Activated gamma-delta T cell treated with anti-CD3 and anti-CD28 coated beads, Interleukin-2, amount 50 U/mL, for 16 hours (primary cell): ENCODE measurements at places on chromosomes 12 and 14.

DNA sequence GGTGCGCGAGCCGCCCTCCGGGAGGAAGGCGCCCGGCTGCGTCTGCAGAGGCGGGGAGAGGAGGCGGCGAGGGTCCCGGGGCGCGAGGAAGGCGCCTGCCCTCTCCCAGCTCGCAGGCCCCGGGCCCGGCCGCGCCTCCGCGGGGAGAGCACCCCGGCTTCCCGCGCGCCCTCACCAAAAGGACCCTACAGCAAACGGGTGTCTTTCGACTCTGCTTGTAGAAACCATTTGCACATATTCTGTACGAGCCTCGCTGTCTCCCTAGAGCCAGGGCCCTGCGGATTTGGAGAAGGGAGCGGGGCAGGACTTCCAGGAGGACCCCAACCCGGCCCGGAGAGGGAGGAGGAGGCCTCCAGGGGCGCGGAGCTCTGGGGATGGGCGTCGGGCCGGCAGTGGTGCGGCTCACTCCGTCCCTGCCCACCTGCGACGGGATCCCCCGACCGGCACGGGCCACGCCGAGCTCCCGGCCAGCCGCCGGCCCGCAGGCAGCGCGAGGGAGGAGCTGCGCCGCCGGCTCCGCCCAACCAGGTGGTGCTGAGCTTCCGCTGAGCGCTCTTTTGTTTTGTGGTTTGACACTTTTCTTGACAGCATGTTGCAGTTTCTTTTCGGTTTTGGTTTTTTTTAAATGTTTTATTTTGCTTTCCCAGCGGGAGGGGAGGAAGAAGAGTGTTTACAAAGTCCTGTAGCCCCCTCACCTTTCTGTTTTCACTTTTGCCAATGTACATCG is 103.3 kb upstream of the FKBP4 start:
- peak; percentile 43 for DNase-seq

DNA sequence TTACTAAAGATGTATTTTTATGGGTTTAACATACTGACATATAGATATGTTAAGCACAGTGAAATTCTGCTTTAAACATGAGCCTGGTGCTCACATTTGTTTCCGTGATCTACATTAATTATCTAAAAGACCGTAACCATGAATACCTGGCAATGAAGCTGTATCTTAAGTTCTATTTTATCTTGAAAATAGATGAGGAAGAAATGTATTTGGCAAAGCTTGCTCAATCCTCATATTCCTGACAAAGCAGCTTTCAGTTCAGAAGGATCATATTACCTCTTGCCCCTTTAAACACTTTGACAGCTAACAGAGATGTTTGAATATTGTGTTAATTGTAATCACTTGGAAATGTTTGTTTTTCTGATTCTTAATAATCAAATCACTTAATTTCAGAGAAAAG is 9.8 kb downstream of the EPYC start:
- no peak for DNase-seq

DNA sequence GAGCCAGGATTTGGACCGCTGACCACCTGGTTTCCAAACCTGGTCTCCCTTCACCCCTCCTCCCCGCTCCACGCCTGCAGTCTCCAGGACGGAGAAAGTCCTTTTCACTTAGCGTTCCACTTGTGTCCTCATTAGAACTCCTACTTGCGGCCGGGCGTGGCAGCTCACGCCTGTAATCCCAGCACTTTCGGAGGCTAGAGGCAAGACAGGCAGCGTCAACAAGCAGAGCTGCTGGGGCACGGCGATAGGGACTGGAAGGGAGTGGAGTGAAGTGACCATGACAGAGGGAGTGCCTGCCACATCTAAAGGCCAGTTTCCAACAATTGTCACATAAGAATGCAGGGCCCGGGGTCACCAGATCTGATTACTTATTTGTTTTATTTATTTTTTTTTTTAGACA is 132.5 kb upstream of the NCOR2 start:
- DNase-seq, result no peak

DNA sequence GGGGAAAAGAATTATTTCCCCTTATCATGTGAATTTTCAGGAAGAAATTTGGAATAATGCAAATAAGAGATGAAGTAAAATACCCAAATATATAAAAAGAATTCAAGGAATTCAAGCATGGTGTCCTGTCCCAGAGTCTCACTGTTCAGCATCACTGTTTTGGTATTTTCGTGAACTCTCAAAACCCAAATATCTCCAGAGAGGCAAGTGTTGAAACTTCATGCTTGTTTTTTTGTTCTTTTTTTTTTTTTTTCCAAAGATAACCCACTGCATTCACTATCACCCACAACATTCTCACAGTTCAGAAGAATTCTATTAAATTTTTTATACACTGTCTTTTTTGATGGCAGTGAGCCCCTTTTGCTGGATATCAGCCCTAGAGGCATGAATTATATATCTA is 354.9 kb downstream of the DIO2 start:
- DNase-seq, result no peak

GRCh38 chr14:106599209-106599608 is 1072.8 kb downstream of the TMEM121 start:
- no peak for DNase-seq

DNA sequence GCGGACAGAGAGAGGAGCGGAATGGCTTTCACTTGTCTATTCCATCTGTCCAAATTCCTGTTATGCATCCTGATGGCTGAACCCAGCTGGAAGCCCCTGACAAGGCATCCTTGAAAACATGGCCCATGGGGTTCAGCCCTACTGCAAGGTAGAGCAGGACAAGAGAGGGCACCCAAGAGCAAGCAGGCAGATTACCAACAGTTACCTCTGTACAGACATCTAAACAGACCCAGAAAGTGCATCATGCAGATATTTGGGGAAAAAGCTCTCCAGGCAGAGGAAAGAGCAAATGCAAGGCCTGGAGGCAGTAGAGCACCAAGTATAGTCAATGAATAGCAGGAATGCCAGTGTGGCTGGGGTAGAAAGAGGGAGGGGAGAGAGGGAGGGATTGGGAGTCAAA is 407.5 kb downstream of the PCNX1 start:
- DNase-seq, result no peak

DNA sequence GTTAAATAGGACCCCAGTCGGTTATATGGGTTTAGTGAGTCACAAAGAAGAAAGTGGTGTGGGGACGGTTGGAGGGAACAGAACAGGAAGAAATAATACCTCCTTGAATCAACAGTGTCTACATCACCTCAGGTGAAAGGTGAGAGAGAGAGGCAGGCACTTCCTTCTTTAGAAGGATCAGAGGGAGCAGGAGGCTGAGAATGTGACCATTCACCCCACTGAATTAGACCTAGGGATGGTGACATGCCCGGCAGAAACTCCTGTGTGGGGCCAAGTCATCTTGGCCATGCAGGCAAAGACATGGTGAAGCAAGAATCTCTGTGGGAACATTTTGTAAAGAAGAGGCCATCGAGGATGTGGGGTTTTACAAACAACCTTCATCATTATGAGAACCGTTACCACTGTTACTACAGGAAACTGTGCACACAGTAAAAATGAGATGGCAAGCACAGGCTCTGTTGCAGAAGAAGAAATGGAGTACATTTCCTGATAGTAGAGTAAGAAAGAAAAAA is 1196.9 kb downstream of the VRK1 start:
- DNase-seq, result no peak

DNA sequence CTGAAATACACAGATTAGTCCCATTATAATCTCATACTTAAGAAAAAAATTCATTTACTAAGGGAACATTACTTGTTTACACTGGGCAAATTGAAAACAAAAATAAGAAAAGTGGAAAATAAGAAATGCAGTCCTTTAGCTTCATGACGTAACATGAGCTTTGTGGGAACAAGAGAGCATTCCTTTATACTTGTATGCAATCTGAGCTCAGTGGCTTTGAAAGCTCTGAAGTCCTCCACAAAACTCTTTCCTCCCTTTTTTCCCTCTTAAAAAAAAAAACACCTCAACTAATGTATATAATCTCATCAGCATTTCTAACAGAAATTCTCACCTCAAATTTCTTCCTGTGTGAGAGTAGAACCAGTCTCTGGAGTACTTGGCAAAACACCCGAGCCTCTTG is 76.9 kb upstream of the OTX2 start:
- no peak for DNase-seq

DNA sequence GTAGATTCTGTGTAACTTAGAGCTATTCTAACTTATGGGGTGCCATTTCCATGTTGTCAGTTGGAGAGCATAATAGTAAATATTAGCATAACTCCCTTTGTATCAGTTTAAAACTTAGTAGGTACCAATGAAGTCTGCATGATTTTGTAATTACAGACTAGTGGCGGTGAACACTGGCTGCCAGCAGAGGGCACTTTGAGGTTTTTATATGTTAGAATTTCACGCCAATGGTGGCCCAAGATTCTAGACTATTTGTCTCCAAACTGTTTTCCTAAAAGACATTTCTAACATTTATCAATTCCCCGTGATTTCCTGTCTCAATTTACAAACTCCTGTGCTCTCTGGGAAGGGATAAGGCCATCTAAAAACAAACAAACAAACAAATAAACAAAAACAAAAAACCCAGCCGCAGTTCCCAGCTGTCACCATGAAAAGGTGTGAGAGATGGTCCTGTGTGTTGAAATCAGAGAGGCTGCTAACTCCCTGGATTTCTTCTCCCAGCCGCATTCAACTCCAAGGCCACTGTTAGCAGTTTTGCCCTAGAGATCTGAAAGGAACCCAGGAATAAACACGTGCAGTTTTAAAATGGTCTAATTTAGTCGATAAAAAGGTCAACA is 57.6 kb downstream of the BRMS1L start:
- peak; percentile 1 for DNase-seq

- no peak for DNase-seq
Measured at GRCh38 chr12:76866726-76867125, 12.1 kb downstream of the CSRP2 start.

DNA sequence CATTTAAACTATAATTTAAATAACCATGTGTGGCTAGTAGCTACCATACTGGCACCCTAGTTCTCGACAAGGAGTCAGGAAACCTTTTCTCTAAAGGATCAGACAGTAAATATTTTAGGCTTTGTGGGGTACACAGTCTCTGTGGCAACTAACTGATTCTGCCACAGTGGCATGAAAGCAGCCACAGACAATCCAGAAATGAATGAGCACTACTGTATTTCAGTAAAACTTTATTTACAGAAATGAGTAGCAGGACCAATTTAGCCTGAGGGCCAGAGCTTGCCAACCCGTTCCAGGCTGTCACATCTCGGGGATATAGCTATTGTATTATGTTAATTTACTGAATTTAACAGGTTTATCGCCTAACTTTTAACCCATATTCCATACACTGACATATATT is 278.7 kb downstream of the ITPR2 start:
- no peak for DNase-seq

DNA sequence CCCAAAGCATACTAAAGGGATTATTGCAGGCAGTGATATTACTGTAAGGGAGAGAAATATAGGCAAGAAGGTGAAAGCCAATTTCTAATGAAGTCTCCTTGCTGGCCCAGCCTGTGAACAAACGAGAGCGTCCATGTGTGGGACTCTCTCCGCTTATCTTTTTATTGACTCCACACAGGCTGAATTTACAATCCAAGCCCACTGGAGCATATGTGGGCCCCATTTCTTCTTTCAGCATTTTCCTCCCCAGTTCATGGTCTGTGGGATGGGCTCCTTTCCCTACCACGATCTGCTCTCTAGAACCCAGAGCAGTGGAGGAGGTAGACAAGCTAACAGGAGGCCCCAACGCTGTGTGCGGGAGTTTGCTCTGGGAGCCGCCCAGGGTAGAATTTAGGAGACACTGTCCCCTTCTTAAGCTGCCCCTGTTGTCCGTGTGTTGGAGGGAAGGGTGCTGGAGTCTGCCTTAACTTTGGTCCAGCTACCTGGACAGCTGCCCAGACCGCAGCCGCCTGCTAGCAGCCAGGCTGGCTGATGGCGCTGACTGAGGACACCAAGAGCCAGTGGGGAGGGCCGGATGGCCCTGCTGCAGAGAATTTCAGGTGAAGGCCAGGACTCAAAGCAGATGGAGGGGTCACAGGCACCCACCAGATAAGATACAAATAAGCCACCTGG is 3.2 kb upstream of the HOXC11 start:
- no peak for DNase-seq

DNA sequence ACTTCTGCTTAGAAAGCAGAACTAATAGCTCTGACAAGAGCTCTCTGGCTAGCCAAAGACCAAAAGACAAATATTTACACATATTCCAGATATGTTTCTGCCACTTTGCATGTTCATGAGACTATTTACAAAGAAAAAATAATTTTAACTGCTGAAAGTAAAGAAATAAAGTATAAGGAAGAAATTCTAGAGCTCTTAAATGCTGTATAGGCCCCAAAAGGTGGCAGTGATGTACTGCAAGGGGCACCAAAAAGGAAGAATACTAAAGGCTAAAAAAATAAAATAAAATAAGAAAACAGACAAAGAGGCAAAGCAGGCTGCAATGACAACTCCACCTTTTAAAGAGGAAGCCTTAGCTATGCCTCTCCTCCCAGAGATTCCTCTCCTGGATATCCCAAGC is 23.0 kb downstream of the KLRK1 start:
- no peak for DNase-seq

DNA sequence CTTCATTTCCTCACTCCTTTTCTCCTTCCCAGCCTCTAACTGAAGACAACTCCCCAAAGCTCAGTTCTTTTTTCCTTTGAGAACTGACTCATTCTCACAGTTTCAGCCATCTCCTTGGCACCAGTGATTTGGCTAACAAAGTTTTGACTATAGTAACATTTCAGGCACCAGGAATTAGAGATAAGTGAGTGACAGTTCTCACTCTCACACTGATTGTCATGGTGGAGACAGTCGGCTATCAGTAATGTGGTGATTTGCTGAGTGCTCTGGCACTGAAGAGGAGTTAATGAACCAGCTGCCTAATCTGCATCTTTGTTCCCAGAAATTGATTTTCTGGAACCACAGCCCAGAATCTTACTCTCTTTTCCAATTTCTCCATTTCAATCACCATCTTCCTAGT is 29.5 kb downstream of the HELB start:
- DNase-seq, result no peak

- no peak for DNase-seq
Measured at GRCh38 chr14:51566831-51567582, 84.7 kb upstream of the FRMD6 start.

- DNase-seq, result no peak
Measured at GRCh38 chr14:42323426-42323825, 716.8 kb downstream of the LRFN5 start.

DNA sequence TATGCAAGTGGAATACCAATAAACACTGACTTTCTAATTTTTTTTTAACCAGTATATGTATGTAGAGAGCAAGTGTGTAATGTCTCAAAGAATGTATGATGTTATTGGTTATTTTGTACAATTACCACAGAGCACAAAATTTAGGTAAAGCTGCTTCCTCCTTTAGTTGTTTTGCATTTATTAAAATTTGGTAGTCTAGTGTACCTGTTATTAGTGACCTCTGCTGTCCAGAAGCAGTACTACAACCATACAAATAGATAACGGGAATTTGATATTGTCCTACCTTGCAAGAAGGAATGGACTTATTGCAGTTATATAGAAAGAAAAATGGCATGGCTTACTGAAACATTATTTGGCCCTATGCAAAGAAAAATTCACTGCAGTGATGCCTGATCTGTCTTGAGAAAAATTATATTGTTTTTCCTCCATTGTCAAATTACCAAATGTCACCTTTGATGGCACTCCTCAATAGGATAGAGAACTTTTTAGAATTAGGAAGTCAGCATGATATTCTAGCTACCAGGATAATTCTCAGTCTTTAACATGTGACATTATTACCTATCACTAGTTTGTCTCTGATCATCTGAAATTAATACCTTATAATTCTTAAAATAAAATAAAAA is 153.9 kb upstream of the RMST start:
- DNase-seq, result no peak

GRCh38 chr12:64587447-64587846 is 22.8 kb upstream of the RASSF3 start:
- DNase-seq, result no peak

- no peak for DNase-seq
Measured at GRCh38 chr12:100077367-100077766, 65.3 kb downstream of the BLTP3B start.
